Activated CD4-positive, alpha-beta T cell treated with anti-CD3 and anti-CD28 coated beads for 36 hours (primary cell): ENCODE measurements at places on chromosomes 6 and 20. TPM values are rescaled to one million over a fixed set of nuclear protein-coding genes. Genes with fewer than 3 reads are reported as not detected.

DNA sequence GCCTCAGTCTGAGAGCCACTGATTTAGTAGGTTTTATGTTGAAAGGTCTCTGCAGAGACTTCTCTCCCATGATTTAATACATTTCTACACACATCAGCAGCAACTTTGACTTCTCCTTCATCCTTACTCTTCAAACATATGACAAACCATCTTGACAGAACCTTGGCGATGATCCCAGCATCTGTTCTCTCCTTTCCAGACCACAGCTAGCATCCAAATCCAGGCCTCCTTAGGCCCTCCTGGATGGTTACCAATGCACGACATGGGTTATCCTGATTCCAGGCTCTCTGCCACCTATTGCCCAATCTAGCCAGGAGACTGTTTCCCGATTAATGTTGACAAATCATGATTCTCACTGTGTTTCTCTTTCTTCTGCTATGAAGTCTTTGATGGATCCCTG, 16.8 kb downstream of the LAMA4 start:
- no peak for DNase-seq

DNA sequence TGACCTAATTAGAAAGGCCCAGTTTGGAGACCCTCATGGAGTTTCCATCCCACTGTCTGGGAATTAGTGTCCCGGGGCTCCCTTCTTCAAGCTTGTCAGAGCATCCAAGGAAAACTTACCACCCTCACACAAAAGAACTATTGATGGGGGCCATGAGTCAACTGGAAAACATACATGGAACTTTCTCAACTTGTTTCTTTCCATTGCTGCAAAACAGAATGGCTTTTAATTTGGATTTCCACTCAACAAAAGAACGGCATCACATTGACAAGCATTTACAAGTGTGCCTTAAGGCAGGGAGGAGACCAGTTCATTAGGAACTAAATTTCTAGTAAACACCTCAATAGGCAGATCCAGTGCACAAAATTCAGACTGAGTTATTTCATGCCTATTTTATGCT, 289.1 kb upstream of the PREP start:
- DNase-seq, result no peak

SFTA2 gene
- total RNA-seq, result not detected

CDSN gene
- not detected for total RNA-seq

GRCh38 chr6:45488889-45489288, 111.2 kb upstream of the SUPT3H start:
- peak; percentile 36 for DNase-seq

DNA sequence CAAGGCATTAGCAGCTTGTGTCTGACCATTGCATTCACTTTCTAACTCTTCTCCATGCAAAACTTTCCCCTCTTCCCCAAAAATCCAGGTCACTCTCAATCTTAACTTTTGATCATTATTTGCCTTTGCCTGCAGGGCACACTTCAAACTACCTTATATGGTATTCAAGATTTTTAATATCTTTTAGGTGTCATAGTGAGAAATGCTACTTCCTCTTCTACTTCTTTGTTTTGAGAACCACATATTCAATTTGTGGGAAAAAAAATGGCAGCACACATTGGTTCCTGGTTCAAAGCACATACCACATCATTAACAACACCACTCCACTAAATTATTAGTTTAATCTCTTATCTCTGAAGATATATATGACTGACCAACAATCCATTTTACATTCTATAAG, 1267.0 kb upstream of the CITED2 start:
- DNase-seq, result no peak
